NAMALWA (cell line): ENCODE measurements at places on chromosomes 16 and 17.

DNA sequence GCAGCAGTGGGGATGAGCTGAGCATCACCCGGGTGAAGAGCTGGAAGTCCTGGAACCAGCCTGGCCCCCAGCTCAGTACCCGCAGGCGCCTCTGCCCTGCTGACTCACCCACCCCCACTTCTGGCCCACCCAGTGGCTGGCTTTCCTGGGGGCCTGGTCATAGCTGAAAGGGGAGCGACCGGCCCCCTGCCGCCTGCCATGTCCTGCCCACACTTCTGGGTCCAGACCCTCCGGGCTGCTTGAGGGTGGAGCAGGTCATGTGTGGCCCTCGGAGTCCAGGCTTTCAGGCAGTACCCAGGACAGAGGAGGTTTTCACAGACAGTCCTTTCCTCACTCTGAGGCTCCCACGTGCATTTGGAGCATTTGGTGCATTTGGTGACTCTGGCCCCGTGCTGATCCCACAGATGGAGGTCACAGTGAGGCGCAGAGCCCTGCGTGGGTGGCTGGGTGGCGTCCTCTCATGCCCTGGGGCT, 7.1 kb upstream of the PIEZO1 start:
- no peak for DNase-seq

DNA sequence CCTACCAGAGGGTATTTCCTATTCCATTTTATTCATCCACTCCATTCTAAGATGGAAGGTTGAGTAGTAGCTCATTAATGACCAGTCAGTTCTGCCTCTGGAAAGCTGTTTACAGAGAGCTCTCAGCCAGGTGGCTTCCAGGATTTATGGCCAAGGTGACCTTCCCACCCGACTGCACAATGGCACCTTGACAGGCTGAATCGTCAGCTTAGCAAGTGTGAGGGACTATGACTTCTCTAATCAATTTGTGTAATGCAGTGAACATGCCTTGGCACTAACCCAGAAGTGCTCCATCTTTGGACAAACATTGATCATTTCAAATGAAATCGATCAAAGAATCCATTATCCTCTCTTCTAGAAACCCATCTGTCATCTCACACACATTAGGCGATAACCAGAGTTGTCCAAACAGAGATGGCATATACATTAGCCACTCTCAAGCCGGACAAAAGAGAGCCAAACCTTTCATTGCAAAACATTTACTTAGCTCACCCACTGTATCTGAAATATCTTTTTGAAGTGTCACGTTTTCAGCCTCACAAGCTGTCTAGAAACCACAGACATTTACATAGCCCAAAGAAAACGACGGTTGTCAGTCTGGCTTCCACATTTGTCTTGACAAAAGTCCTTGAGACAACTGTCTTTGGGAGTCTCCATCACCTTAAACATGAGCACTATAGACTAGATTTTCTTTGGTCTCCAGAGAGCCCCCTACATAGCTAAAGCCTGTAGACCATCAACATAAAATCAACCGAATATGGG, 35.6 kb downstream of the CLEC3A start:
- DNase-seq: no peak

DNA sequence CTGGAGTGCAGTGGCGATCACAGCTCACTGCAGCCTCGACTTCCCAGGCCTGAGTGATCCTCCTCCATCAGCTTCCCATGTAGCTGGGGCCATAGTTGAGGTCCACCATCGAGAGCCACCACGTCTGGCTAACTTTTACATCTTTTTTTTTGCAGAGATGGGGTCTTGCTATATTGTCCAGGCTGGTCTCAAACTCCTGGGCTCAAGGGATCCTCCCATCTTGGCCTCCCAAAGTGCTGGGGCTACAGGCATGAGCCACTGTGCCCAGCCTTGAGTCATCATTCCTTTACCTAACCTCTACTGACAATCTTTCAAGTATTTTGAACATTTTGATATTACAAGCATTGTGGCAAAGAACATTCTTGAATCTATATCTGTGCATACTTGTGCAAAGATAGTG, 9.4 kb upstream of the CCDC92B start:
- DNase-seq: no peak

- DNase-seq: no peak
These were observed 190.9 kb downstream of the LGALS9B start for GRCh38 chr17:20276421-20276820.

GRCh38 chr16:75697571-75697970, 3.7 kb downstream of the DUXB start:
- no peak for DNase-seq

DNA sequence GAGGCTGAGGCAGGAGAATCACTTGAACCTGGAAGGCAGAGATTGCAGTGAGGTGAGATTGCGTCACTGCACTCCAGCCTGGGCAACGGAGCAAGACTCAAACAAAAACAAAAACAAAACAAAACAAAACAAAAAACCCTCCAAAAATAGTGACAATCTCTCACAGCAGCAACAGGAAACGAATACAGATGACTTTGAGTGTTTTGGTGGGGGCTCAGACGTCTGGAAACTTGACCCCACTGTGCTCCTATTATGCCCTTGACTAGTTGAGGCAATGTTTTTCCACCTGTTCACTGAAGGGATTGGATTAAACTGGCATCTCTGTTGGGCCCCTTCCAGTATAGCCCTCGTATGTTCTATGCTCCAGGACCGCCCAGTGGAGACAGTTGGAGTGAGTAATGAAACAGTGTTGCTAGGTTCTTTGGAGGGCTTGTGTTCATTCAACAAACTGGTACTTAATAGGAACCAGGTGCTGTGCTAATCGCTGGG, 167.0 kb downstream of the UTP18 start:
- DNase-seq: no peak
